Kidney tubule cell (primary cell): ENCODE measurements at places on chromosomes 4 and X.
A peak's percentile ranks its signal among the peaks of the same experiment; 100 is the strongest.

GRCh38 chr4:10302096-10302495 is 155.1 kb downstream of the ZNF518B start:
- no peak for DNase-seq

GRCh38 chrX:136586386-136586785 is 54.4 kb downstream of the VGLL1 start:
- DNase-seq, result no peak

DNA sequence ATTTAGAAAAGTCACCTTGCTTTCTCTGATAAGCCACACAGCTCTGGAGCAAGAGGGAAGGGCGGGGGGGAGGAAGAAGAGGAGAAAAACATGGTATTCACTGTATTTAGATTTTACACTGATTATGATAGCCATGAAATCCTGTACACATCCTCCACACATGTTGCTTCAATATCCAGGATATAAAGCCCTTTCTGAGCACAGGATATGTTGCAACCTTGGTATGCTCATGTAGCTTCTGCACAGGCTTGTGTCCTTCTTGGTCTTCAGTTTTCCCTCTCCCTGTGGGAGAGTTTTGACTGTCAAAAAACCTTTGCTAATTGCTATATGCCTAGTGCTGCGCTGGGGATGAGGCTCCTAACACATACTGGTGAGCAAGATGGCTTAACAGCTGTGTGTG is 61.9 kb upstream of the DAPP1 start:
- no peak for DNase-seq

- DNase-seq, result no peak
Observed at GRCh38 chr4:113810906-113811305, 49.4 kb upstream of the CAMK2D start.

DNA sequence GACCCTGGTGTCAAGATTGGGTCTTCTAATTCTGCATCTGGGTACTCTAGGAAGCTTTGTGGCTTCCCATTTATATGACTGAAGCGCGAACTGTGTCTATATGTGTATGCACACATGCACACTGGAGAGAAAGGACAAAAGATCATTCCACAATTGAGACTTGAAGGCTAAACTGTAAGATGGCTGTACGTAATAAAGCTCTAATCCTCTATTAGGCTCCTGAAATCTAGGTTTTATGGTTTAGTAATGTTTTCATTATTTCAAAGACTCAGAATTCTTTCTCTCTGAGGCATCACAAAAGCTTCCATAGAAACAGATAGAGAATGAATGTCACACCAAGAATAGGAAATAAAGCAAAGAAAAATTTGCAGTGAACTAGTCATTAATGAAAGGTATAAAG is 320.7 kb upstream of the FTHL17 start:
- DNase-seq, result peak; percentile 9

DNA sequence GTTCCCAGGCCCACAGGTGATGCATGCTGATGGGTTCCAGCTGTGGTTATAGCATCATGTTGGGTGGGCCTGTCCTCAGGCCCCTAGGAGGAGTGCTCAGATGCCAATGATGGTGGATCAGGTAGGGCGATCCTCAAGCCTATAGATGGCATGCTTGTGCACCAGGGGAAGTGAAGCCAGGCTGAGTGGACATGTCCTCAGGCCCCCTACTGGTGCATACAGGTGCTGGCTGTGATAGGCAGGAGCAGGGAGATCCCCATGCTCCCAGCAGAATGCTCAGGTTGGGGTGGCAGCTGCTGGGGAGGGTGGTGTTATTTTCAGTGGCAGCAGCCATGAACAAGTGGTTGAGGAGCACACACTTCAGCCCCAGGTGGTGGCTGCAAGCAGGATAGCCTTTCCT is 96.0 kb downstream of the SMARCA1 start:
- no peak for DNase-seq

DNA sequence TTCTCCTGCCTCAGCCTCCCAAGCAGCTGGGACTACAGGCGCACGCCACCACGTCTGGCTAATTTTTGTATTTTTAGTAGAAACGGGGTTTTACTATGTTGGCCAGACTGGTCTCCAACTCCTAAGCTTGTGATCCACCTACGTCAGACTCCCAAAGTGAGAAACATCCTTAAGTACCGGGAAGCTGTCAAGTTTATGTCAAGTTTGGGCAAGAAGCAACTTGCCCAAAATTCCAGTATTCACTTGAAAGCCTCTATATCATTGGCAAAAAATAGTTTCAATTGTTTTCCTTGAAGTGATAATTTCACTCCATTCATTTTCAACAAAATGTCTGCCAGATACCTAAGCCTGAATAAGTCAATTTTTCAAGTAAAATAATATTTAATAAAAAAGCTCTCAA is 370.0 kb downstream of the FBXO8 start:
- no peak for DNase-seq

DNA sequence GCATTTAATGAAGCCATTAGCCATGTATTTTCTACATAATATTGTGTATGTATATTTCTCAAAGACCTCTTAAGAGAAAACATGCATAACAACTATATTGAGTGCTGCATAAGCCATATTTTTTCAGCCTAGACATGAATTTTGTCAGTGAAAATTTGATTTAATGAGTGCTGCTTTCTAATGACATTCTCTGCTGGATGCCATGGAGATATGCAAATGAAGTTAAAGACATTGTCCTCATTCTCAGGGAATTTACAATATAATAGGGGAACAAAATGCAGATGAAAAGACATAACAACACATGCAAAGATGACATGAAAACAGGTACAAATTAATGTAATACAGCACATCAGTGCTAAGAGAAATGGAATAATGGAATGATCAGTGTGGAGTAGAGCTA is 118.7 kb downstream of the ATOH1 start:
- no peak for DNase-seq

- DNase-seq, result peak; percentile 82
Observed at GRCh38 chr4:52659001-52659721, at the start of gene USP46. TSS of gene USP46 (minus strand) at chr4:52659301. CDS start at chr4:52659150, 151 bp downstream.

- DNase-seq, result no peak
Observed at GRCh38 chr4:124449881-124450280, 262.7 kb downstream of the ANKRD50 start.

- no peak for DNase-seq
Observed at GRCh38 chrX:10761447-10761846, 141.1 kb upstream of the MID1 start.
